Omental fat pad (tissue), 4 donors: ENCODE measurements at places on chromosomes 4 and X. TPM values are rescaled to one million over a fixed set of nuclear protein-coding genes. Genes with fewer than 3 reads are reported as not detected.

DNA sequence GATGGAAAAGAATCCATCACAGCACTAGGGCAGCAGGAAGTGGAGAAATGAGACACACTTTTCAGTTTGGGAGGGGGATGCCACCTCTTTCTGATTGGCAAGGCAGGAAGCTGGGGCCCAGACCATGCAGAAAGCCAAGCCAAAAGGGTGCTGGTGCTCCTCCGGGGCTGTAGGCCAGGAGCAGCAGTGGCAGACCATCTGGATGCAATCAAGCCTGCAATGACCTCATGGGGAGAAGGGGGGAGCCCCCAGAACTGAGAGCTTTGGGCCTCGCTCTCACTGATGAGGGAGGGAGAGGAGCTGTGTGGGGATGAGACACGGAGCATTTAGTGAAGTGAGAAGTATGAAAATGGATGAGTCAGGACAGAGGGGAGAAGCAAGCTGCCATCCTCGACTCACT, 141.3 kb upstream of the NALF2 start:
- no peak for DNase-seq

Gene PDLIM3
- total RNA-seq: 175 TPM

GRCh38 chrX:4935846-4936245, 1222.4 kb upstream of the PRKX start:
- DNase-seq: no peak

DNA sequence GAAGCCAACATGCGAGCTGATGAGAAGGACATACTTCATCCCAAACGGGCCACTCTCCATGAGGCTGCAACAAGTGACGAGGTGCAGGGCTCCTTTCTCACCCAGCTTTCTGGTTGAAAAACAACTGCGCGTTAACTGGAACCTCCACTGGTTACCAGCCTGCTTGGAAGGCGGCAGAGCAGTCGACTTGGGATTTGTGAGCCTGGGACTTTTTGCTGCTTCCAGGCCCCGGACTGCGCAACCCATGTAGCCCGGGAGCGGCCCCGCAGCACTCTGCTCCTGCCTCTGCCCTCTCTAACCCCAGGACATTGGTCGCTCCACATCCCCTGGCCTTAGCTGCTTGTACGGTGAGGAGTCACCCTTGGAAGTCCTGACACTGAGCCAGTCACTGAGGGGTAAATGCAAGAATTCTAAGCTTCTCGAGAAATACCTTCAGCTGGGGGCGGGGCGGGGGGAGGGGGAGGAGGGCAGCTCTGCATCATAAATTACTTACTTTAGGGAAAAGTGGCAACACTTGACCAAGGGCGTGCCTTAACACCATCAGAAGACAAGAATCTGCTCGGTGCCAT, 72.7 kb downstream of the MTMR1 start:
- no peak for DNase-seq

DNA sequence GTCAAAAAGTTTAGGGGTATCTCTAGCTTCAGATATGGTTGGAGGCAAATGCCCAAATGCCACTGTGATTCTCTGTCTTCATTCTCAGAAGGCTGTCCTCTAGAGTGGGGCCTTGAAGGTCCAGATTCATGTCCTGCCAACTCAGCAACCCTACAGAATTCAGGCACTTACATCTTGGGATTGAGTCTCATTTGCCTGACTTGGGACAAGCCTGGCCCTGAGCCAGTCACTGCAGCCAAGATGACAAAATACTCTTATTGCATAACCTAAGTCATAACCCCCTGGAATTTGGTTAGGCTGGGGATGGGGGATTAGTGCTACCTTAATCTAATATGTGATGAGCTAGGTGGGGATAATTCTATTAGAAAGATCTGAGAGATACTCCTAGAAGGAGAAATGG, 100.5 kb downstream of the AREG start:
- no peak for DNase-seq

Gene HERC3
- 37.3 TPM for total RNA-seq

GRCh38 chr4:139704915-139705485, 39.4 kb downstream of the MGST2 start:
- DNase-seq: no peak

DNA sequence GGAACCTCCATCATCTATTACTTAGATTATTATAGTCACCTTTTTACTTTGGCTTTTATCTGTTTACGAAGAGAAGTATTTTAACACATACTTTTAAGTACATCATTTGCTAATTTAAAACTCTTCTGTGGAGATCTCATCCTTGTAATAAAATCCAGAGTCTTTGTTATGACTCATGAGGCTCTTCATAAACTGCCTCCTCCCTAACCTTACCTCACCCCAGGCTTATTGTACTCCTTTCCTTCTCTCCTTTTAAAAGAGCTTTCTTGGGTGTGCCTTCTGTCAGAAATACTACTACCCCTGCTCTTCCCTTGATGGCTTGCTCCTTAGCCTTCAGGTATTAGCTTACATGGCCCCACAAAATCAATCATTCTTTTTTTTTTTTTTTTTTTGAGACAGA, 6.6 kb downstream of the ARL9 start:
- DNase-seq: no peak

- DNase-seq: no peak
These were observed 45.5 kb downstream of the CHRNA9 start for GRCh38 chr4:40380647-40381046.

- DNase-seq: no peak
These were observed 9.3 kb downstream of the PRDM8 start for GRCh38 chr4:80206521-80207171.

DNA sequence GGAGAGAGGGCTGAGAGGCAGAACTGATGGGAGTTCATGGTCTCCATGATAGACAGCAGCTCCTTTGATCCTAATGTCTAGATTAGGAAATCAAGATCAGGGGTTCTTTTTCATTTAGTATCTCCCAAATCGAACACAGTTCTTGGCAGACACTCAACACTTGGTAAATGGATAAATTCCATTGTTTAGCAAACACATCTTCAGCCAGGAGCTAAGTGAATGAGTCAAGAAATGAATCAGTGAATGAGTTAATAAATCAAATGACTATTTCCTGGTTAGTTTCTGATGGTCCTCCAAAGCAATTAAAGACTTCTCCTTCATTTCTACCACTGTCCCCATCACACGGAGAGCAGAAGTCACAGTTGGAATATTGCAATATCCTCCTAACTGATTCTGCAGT, 120.0 kb upstream of the SHISA3 start:
- DNase-seq: no peak

Gene TEX13B
- not detected for total RNA-seq

DNA sequence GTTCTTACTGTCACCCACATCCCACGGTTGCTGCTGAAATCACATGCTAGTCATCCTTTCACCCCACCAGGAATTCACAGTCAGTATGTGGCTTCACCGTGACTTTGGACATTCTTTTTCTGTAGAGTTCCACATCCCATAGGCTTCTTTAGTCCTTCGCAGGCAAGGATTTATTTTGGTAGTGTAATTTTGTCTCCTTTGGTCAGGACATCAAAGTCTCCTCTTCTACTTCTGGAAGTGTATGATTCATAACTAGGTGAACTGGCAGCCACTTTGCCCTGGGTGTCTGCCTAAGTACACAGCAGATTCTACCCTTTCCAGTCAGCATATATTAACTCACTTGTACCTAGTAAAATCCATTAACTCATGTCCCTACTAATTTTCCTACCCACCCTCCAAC, 38.3 kb upstream of the MMAA start:
- no peak for DNase-seq

Gene MND1
- not detected for total RNA-seq

DNA sequence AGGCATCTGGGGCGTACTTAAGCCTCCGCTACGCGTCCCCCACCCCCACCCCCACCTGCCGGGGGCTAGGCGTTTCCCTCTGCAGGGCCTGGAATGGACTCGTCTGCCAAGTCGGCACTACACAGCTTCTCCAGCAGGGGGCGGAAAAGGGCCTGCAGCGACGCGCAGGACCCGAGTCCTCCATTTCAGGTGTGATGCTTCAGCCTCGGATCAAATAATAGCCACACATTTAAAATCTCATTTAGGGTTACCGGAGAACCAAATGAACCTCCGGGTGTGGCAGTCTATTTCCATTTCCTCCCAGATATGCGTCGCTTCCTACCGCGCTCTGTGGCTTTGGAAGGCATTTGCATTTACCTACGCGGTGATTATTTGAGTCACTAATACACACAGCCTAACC, 2.9 kb downstream of the PAK3 start:
- DNase-seq: no peak

Gene SPINK2
- total RNA-seq: 5.7 TPM

DNA sequence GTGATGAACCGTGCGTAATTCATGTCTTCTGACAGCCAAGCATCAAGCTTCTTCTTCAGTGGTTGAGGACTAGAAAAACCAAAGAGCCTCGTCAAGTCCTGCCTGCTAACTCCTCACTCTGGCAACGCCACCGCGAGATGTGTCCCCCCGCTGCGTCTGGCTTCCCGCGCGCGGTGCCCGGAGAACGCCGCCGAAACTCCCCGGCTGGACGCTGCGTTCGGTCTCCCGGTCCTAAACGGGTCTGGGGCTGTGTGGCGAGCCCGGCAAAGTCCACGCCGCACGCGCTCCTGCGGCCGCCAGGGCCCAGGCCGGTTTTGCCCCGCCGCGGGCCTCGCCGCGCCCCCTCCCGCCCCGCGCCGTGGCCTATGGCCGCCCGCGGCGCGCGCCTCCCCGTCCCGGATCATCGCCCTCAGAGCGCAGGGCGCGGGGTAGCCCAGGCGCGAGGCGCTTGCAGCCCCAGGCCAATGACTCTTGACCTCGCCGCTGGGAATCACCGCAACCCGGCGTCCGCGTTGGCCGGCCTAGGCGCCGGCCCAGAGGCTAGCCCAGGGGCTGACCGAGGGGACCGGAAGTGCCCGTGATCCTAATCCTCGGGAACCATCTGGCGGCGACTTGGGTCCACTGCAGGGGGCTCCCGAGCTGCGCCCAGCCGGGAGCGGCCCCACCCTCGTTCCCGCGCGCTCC, at the start of gene AADAT:
TSS of gene AADAT (minus strand) at position 289 of the 684 bp plus-strand sequence. CDS start at position 23, 266 bp downstream.
- peak; percentile 35 for DNase-seq

Gene HS3ST1
- 16.3 TPM for total RNA-seq

Gene SPARCL1
- total RNA-seq: 611 TPM

GRCh38 chrX:96909291-96909690, 25.6 kb downstream of the RPA4 start:
- DNase-seq: no peak

DNA sequence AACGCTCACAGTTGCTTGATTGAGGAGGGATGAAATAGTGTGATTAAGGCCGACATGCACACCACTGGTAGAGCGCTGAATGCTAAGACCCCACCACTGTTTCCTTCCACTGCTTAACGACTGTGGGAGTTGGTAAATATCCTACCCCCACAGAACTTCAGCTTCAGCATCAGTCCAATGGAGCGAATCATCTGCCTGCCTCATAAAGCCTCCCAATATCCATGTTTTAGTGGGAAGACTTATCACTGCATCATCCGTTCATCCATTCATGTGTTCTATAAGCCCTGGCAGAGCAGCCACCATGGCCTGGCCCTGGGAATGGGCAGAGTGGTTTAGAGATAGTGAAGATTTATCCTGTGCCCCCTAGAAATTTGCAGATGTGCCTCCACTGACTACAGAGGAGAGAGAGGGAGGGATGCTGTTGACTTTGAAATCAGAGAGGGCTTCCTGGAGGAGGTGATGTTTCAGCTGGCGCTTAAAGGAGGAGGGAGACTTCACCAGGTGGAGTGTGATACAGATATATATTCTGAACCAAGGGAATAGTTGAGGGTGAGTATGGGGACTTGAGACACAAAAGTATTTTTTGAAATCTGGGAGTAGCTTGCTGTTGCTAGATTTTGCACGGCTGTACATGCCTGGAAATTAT, 71.9 kb upstream of the STX18 start:
- DNase-seq: no peak

GRCh38 chr4:47032405-47033106, 1.2 kb downstream of the GABRB1 start:
- DNase-seq: peak; percentile 22

Gene REELD1
- total RNA-seq: 0.46 TPM

GRCh38 chrX:29110041-29110440, 522.8 kb downstream of the IL1RAPL1 start:
- no peak for DNase-seq

Gene EGFL6
- total RNA-seq: not detected

DNA sequence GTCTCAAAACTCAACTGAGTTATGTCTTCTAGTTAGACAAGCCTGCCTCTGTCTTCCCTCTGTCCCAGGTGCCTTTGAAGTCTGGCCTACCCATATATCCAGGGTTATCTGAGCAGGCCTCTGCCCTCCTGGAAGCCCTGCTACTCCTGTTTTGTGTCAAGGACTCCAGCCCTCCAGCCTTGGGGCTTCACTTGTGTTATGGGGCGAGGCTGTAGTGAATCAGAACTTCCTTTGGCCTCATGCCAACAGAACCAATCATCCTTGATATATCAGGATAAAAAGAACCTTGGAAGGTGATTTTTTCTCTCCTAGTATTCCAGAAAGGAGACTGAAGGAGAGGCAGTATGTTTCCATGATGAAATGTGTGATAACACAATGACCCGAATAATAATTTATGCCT, 8.9 kb upstream of the ADGRG4 start:
- no peak for DNase-seq

Gene TBC1D8B
- total RNA-seq: 7.2 TPM

- DNase-seq: no peak
These were observed 66.3 kb downstream of the NBDY start for GRCh38 chrX:56795309-56795868.

DNA sequence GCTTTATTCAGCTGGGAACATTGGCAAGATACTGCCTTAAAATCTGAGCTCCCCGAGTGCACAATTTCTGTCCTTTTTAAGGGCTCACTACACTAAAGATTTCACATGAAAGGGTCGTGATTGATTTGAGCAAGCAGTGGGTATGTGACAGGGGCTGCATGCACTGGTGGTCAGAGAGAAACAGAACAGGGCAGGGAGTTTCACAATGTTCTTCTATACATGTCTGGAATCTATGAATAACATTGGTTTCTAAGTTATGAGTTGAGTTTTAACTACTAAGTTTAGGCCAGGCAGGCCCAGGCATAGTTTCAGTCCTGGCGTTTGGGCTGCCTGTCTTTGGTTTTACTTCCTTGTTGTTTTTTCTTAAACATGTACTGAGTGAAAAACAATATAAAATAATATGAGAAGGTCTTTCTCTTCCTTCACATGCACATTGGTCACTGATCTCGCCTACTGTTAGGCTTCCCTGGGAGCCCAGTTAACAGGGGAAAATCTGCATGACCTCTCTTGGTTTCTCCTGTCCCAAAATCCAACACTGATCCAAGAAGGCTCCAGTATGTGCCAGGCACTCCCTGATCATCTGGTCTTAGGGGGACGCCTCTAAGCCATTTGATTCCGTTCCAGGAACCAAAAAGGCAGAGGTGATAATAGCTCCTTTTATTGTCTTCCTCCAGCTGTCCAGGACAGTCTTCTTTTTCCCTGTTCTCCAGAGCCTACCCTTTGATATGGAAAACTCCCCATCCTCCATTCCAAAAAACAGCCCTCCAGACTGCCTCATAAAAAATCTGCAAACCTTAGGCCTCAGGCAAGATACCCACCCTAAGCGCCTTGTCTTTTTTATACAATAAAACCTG, at the start of gene UGT2B17:
TSS of gene UGT2B17 (minus strand) at position 51 of the 854 bp plus-strand sequence. CDS start 7,838 bp downstream, outside the sequence.
- DNase-seq: no peak

GRCh38 chr4:184937745-184938144, 80.5 kb upstream of the HELT start:
- DNase-seq: no peak

DNA sequence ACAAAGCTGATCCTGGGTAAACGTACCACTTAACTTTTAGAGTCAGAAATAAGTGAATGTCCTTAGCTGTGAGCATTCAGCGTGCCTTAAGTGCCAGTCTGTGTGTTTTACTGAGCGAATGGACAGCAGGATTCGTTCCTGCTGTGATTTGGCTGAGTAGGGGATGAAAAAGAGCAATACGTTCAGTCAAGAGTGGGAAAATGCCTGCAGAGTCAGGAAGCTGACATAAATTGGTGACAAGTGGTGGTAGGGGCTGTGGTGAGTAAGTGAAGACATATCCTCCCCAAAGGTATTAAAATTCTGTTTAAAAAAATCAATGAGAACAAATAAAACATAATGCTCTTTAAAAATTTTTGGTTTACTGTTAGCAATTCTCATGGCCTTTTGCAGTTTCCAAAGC, 56.6 kb upstream of the TNIP3 start:
- no peak for DNase-seq

Gene MAGEA10
- not detected for total RNA-seq
